ENCODE measurements at places on chromosomes 7 and 10.
A peak's percentile ranks its signal among the peaks of the same experiment; 100 is the strongest.

- DNase-seq: no peak
Measured at GRCh38 chr7:140914083-140914482, 10.6 kb downstream of the BRAF start.

- DNase-seq: no peak
Measured at GRCh38 chr7:142997456-142997989, 29.4 kb downstream of the OR9A2 start.

DNA sequence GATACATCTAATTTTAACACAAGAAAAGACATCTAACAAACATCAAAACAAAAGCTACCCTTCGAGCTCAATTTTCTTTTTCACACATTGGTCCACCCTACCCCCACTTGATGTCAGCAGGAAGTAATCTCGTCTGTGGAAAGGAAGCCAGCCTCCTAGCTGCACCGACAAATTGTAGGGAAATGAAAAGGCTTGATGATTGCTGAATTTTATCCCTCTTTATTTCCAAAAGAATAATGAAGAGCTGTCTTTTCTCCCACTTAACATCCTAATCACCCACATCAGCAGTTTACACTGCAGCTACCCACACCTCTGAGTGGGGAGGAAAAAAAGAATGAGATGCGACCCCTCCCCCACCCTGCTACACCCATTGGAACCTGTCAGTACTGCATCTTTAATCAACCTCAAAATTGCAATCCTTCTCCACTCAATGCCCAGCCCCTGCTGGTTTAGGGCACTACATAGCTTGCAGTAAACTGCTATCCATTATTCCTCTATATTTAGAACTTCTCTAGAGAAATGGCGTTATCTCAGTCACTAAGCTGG lies 10.6 kb upstream of the CPVL start:
- no peak for DNase-seq

GRCh38 chr10:129968853-129969183 lies 4.7 kb upstream of the EBF3 start:
- peak; percentile 58 for DNase-seq

- DNase-seq: no peak
Measured at GRCh38 chr10:49319206-49319605, 20.2 kb downstream of the C10orf71 start.

DNA sequence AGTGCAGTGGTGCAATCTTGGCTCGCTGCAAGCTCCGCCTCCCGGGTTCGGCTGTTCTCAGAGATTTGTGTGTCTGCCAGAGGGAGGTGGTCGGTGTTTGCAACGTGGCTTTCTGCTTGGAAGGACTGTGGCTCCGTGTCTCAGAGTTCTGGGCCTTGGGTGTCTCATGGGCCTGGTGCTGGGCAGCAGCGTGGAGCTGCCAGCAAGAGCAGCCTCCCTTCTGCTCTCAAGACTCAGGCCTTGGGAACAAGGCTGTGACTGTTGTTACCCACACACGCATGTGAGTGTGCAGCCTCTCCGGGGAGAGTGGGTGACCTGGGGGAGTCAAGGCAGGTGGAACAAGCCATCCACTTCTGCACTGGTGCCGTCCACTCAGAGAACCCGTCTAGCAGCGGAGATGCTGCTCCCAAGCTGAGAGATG lies 52.0 kb downstream of the VIPR2 start:
- DNase-seq: no peak

DNA sequence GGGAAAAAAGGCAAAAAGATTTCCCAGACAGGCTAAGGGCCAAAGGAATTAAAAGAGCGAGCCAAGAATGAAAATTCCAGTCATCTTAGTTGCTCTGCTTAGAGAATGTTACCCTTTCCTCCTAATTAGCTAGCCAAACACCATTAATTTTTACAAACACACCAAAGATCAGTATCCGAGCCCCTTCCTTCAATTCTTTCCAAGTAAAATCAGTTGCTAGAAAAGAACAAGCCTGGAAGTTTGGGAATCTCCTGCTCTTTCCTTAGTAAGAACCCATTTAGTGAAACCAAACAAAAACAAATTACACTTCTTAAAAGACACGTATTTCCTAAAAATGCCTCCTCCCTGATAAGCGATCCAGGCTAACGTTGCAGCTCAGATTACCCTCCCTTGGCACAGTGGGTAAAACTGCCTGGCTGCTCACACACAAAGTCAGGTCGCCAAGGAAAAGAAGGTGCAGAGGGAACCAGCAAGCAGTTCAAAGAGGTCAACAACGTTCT lies 57.1 kb upstream of the ABLIM1 start:
- DNase-seq: peak; percentile 68

DNA sequence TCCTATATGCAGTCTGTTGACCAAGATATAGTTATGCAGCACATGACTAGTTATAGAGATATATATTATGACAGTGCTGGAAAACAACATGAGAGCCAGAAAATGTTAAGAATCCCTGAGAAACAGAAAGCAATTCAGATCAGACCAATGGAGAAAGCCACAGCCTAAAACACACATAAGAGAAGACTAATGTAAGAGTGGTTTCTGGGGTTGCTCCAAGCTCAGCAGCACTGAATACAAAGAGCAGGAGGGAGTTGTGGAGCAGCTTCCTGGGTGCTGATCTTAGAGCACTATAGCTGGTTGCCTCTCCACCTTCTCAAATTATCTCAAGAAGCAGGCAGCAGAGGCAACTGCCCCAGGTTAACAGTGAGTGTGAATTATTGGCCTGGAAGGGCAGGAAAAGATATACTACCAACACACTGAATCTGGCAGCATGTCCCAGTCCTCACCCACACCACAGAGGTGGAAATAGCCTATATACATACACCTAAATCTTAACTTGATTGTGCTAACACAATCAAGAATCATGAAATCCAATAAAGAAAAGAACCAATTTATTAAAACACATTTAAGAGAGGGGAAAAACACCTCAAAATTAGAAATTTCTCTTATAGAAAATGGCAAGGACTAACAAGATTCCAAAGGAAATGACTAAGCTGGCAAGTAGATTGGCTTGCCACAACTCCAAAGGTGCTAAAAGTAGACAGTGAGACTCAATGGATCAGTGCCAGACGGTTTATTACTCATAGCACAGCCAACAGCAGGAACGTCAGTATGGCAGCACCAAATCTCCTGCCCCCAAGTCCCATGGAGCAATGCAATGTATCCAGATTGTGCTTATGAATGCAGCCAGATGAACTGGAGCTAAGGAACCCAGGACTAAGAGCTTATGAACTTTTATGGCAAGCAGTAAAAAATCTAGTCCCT lies 5.1 kb downstream of the PTTG1IP2 start:
- DNase-seq: peak; percentile 94

GRCh38 chr10:44968500-44969400 lies 9.1 kb downstream of the RASSF4 start:
- DNase-seq: no peak

DNA sequence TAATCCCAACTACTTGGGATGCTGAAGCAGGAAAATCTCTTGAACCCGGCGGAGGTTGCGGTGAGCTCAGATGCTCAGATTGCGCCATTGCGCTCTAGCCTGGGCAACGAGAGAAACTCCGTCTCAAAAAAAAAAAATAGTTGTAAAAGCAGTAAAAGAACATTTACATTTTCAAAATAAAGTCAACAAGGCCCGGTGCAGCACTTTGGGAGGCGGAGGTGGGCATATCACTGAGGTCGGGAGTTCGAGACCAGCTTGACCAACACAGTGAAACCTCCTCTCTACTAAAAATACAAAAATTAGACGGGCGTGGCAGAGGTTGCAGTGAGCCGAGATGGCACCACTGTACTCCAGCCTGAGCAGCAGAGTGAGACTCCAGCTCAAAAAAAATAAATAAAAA lies 4.0 kb downstream of the CCAR1 start:
- no peak for DNase-seq

DNA sequence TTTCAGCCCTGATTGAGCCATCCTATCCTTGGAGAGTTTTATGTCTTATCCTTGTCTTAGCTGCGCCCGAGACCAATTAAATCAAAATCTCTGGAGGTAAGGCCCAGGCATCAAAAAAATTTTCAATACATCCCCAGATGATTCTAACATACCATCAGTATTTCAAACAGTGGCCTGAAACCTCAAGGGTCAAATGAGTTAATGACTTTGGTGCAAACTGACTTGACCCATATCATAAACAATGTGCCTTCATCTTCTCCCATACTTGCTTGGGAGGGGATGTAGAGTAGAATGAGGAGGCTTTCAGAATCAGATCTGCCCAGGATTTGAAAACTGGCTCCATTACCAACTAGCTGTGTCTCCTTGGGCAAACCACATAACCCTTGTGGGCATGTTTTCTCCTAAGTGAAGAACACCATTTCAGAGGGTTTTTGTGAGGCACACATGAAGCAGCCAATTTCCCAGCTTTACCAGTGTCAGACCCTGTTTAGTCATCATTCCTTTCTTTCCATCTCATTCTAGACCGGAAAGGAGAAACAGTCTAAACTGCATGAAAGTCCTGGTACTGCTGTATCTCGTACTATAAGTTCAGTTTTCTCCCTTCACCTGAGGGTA lies 35.7 kb upstream of the ATXN7L1 start:
- DNase-seq: no peak

GRCh38 chr10:78532480-78533042 lies 498.9 kb downstream of the RPS24 start:
- no peak for DNase-seq

DNA sequence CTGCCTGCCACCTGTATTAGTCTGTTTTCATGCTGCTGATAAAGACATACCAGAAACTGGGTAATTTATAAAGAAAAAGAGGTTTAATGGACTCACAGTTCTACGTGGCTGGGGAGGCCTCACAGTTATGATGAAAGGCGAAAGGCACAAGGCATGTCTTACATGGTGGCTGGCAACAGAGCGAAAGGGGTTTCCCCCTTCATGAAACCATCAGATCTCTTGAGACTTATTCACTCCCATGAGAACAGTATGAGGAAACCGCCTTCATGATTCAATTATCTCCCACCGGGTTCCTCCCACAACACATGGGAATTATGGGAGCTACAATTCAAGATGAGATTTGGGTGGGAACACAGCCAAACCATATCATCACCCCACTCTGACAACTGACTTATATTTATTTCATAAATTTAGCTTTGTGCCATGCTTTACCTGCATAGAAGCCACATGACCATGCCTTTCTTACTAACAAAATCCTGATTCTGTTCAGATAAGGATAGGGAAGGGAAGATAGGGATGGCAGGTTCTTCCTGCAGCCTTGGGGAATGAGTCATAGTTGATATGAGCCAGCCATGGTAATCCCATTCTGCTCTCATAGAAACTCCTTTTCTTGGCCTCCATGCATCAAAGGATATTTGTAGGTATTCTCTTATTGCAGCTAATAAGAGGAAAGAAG lies 191.3 kb upstream of the AGK start:
- no peak for DNase-seq

GRCh38 chr7:104267701-104268368 lies 60.0 kb upstream of the ORC5 start:
- peak; percentile 3 for DNase-seq

- DNase-seq: no peak
Measured at GRCh38 chr10:38174336-38174735, 80.2 kb downstream of the ZNF37A start.

DNA sequence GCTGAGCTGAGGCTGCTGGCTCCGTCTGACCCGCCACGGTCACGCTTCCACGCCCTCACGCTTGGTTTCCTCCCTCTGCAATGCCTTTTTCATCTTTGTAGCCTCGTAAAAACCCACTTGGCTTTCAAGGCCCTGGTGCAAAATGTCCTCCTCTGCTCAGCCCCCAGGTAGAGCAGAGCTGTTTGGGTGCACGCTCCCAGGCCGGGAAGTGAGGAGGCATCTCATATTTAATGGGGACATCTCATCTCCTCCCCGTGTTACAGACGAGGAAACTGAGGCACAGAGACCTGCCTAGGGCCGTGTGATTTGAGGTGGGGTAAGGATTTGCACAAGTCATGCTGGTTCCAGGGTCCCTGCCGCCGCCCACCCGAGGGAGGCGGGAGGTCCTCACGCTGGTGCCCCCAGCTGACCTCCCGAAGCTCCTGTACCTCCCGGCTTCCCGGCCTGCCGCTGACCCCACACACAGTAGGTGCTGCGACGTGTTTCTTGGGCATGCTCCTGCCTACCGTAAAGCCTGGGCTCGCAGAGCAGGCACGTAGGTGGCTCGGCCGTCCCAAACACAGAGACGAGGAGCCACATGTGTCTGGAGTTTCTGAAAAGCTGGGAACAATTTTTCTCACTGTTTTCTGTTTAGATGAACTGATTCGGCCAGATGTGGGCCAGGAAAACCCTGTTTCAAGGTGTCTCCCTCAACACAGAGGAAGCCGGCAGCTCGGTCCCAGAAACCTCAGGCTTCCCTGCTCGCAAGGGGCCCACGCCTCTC lies 11.5 kb downstream of the FOXL3 start:
- DNase-seq: no peak

GRCh38 chr10:107013258-107014006 lies 151.1 kb downstream of the SORCS1 start:
- no peak for DNase-seq

DNA sequence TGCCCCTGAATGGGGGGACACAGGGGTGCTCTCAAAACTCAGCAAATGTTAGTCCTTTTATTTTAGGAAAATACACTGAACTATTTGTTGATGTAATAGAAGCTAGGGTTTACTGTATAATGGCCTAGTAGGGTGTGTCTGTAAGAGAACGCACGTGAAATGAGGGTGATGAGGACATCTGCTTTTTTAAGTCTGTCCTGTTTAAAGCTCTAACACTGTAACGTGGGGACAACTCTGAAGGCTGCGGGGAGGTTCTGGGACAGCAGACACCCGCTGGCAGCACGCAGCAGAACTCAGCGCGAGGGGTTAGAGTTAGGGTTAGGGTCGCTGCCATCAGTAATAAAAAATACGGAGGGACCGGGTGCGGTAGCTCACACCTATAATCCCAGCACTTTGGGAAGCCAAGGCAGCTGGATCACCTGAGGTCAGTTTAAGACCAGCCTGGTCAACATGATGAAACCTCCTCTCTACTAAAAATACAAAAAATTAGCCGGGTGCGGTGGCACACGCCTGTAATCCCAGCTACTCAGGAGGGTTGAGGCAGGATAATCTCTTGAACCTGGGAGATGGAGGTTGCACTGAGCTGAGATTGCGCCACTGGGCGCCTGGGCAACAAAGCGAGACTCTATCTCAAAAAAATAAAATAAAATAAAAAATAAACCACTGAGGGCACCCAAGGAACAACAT lies 98.0 kb downstream of the CTBP2 start:
- no peak for DNase-seq

DNA sequence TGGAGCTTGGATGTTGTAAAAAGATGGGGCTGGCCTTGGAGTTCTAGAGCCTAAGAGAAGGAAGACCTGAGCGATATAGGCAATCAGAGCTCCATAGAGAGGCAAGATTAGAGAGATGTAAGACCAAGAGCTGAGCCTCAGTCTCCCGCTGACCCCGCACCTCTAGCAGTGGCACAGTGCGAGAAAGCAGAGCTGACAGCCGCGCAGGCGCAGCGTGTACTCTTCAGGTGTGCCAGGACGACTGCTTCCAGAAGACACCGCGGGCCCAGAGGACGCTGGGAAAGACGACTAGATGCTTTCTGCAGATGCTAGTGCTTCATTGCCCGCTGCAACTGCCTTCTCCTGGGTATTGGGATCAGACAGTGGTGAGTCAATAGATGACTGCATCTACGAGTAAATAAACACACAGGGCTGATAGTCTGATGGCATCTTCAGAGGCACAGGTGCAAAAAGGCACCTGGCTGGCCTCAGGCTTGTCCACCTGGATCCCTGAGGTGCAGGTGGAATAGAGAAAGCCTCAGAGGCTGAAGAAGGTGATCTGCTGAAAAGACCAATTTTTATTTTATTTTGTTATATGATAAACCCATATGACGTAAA lies 38.1 kb upstream of the CCDC6 start:
- DNase-seq: no peak

- DNase-seq: peak; percentile 45
Measured at GRCh38 chr10:19816411-19817230, at the start of gene PLXDC2. TSS of gene PLXDC2 (plus strand) at chr10:19816432.
